Activated naive CD4-positive, alpha-beta T cell treated with anti-CD3 and anti-CD28 coated beads, Interleukin-2, amount 10 ng/mL, durations not matched to agents 7 days and 5 days (primary cell): ENCODE measurements at places on chromosomes 11 and 22.
A peak's percentile ranks its signal among the peaks of the same experiment; 100 is the strongest.

- peak; percentile 30 for DNase-seq
These were observed 15.2 kb downstream of the TMPRSS5 start for GRCh38 chr11:113690619-113691569.

DNA sequence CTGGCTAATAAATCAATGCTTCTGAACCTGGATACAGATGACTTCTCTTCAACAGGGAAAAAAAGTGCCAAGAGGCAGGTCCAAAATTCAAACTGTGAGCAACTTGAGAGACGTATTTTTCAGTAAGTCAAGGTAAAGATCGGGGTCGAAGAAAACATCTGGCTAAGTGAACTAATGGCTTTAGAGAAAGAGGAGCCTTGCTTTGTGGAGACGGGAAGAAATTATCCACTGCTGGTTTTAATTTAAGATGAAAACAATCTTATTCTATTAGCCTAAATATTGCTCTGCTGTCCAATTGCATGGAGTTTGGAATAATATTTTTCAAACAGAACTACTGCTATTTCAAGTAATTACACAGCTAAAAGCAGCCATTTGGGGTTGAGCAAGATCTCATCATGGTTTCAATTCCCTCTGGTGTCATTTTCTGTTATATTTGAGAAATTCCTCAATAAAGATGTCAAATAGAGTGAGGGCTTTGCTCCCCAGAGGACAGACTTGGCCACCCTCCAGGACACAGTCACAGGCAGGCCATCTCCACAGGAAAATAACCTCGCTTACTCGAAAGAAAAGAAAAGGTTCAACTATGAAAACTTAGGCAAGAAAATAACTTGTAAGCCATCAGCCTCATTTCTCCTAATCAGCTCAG is 29.8 kb downstream of the SCUBE1 start:
- DNase-seq: no peak

DNA sequence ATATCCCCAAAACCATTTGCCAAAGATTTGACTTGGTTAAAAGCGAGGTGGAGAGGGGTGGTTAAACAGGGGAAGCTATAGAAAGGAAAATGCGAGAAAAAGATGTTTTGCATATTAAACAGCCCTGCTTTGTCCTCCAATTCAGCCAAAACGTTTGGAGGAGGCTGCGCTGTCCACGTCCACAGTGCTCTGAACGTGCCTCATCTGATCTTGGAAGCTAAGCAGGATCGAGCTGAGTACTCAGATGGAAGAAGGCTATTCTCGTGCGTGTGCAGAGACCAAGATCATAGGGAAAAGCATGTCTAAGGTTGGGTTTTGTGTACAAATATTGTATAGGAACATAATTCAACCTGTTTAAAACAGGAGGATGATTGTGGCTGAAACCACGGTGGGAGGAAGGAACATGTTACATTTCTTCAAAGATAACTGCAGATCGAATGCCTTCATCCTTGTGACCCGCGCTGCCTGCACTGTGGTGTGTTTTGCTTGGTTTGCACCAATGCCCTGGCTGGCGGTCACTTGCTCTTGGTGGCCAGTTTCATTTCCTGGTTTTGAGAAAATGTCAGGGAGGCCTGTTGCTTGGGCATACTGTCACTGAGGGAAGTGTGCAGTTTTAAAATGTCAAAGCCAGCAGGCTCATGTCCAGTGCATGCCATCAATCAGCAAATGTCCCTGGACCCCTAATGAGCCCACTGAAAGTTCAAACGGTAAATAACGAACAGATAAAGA is 40.4 kb downstream of the FLI1 start:
- DNase-seq: peak; percentile 50

DNA sequence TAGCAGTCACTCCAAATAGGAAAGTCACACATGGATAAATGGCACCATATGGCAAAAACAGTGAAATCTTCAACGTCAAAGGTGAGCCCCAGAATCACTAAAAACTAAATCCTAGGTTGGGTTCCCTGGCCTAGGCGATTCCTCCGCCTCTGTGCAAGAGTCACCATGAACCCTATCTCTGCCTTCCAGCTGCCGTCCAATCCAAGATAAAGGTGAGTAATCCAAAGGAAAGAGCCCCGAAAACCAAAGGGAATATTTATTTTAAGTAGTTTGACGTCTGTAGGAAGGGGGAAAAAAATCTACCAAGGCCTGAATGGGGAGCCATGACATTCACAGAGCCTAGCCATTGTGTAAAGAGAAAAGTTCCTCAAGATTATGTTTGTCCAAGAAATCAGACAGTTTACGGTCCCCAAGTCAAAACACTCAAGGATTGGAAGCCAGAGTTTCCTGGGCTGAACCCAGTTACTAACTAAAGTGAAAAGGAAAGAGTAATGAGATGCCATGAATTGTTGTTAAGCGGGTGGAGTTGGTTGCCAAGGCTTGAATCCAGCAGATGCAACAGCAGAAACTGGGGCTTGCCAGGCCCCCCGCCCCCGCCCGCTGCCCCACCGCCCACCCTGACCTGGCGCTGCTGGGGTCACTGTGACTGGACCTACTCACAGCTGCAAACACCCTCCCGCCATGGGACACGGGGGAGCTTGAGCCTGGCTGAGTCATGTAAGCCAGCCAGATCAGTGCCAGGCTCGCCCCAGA is 39.7 kb upstream of the ETS1 start:
- DNase-seq: no peak

GRCh38 chr11:15737320-15737719 is 619.0 kb downstream of the SOX6 start:
- DNase-seq: no peak

DNA sequence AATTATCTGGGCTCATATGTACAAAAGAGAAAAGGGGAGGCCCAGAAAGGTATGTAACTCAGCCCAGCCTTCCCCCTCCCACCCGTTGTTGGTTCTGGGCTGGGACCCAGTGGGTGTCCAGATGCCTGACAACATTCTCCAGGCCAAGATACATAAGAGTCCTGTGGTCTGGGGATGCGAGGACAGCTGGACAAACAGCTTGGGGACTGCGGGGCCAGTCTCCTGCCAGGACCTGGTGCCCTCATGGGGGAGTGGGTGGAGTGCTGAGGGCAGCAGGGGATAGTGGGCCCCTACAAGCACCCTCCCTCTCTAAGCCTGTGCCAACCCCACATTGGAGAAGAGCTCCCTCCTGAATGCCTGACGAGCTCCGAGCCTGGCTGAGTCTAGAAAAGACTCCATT is 3.5 kb upstream of the SLC22A6 start:
- no peak for DNase-seq

- no peak for DNase-seq
These were observed 95.2 kb upstream of the BID start for GRCh38 chr22:17869285-17870096.
